ENCODE measurements at places on chromosomes 3 and 15.
A peak's percentile ranks its signal among the peaks of the same experiment; 100 is the strongest.

DNA sequence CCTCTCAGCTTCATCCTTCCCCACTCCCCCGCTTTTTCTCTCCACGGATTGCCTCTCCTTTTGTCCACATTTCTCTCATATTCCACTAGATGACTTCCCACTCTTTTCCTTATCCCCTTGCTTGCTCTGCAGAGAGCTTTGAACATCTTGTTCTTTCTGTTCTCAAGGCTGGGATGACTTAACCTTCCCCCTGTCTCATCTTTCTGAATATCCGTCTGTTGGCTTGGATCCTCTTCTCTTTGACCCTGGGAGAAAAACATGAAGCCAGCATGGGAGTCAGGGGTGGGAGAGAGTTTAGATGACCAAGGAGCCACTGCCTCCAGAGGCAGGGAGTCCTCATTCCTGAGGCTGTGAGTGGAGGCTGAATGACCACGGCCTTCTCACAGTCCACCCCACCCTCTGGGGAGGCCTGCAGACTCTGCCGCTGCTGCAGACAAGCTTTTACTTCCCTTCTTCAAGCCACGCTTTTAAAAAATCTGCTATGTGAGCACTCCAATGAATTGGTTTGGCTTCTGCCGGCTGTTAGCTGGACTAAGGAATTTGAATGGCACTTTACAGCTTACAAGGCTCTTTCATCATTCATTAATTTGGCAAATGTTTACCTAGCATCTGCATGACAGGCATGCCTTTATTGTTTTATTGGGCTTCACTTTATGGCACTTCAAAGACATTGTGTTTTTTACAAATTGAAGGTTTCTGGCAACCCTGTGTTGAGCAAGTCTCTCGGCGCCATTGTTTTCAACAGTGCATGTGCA, 111.6 kb upstream of the SLC6A6 start:
- DNase-seq: no peak

DNA sequence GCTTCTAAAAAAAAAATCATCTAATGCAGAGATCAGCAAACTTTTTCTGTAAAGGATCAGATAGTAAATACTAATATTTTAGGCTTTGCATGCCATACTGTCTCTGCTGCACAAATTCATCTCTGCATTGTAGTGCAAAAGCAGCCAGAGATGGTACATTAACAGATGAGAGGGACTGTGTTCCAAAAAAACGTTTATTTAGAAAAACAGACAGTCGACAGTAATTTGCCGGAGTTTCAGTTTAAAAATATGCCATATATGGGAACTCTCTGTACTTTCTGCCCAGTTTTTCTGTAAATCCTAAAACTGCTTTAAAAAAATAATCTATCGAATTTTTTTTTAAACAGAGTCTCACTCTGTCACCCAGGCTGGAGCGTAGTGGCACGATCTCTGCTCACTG, 14.3 kb downstream of the MINDY2 start:
- no peak for DNase-seq

DNA sequence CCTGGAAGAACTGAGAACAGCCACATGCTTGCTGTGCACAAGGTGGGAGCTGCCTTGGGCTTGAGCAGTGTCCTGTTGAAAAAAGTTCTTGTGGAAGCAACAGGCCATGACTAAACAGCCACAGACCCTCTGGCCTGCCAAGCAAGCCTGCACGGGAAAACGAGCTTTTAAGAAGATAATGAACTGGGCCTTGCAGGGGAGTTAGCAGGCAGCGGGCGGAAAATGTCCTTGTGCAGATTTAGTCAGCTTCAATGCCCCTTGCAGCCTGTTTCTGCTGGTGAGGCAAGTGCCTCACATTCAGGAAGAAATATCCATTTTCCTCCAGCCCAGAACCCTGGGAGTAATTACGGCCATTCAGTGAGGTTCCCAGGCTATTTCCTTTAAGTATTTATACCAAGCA, 126.2 kb upstream of the KLHL25 start:
- no peak for DNase-seq

DNA sequence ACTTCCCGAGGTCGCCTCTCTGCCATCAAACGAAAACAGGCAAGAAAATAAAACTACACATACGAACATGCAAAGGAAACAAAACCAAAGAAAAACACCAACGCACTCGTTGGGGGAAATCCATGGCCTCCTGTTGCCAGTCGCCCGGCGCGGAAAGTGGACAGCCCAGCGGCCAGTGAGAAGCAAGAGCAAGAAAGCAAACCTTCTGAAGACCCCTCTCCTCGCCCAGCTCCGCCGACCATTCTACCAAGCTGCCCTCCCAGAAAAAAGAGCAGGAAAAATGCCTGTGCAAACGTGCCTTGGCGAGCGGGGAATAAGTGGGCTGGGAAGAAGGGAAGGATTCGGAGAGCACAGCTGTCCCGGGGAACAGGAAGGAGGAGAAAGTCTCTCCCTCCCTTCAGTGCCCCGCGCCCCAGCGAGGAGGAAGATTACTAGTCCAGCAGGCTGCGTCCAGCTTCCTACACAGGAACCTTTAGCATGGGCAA, 802 bp upstream of the NECTIN3 start:
- DNase-seq: no peak

DNA sequence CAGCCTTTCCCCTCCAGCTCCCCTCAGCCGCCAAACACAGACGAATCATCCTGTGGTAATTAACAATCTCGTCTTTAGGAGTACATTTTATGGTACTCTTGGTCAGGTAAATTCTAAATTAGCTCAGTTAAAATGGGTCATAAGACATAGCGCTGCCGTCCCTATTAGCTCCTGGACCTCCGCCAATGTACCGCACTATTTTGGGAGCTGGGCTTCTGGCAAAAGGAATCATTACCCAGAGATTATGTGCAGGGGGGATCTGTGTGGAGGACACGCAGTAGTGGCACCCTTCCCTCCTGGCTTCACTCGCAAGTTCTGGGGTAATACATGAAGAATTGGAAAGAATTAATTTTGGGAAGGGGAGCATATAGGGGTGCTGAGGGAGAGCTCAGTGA, 68.6 kb upstream of the ONECUT1 start:
- DNase-seq: no peak

GRCh38 chr3:100902572-100902971, 90.6 kb downstream of the ABI3BP start:
- no peak for DNase-seq

DNA sequence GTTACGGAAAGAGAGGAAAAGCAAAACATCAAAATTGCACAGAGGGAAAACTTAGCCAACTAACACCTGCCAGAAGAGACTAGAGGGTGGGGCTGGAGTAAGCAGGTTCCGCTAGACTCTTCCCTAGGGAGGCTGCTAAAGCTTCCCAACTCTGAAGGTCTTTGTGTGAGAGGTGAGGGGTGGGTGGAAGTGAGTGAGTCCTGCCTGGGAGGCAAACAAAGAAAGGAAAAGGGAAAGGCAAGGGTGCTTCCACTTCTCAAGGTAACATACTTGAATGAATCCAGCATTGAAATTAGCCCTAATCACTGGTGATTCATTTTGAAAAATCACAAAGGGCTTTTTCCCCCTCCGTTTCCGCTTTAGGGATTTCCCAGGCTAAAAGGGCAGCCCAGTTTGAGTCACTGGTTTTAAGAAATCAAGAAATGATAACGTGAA, 220.5 kb upstream of the ADAMTS9 start:
- DNase-seq: no peak

GRCh38 chr3:78812166-78812565, 955.6 kb downstream of the ROBO1 start:
- DNase-seq: no peak

DNA sequence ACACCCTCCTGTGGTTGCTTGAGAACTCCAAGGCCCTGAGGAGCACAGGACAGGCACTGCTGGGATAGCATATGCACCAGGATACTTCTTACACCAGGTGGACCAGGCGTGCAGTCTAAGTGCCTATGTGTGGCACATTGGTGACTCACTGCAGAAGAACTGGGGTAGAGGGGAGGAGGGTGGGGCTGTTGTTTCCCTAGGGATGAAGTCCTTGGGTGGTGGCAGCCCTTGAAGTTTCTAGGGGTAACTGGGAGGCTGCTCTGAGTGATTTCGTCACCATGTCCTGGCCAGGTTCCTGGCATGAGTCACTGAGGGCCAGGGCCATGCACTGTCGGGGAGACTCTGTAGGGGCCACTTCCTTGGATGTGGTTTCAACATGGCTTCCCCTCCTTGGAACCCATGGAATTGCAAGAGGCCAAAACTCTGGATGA, 15.9 kb downstream of the MYZAP start:
- DNase-seq: no peak

GRCh38 chr3:176055836-176056235, 1141.4 kb downstream of the TBL1XR1 start:
- DNase-seq: no peak

DNA sequence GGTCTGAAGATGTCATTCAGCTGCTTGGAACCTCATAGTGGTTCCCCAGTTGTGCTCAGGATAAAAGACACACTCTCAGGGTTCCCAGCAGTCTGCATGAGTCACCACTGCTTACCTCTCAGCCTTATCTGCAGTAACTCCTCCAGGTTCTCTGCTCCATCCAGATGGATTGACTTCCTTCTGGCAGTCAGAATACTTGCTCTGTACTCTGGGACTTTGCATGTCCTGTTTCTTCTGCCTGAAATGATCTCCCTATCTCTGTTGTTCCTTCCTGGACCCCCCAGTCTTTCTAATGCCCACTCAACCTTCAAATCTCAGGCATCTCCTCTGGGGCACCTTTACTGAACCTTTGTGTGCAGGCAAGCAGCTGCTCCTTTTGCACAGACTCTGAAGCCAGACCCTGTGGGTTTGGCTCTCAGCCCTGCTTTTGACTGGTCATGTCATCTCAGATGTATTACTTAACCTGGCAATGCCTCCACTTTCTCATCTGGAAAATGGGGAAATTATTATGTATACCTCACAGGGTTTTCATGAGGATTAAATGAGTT, 38.4 kb downstream of the ITPR1 start:
- no peak for DNase-seq

GRCh38 chr3:164467007-164467406, 611.3 kb downstream of the SI start:
- no peak for DNase-seq

DNA sequence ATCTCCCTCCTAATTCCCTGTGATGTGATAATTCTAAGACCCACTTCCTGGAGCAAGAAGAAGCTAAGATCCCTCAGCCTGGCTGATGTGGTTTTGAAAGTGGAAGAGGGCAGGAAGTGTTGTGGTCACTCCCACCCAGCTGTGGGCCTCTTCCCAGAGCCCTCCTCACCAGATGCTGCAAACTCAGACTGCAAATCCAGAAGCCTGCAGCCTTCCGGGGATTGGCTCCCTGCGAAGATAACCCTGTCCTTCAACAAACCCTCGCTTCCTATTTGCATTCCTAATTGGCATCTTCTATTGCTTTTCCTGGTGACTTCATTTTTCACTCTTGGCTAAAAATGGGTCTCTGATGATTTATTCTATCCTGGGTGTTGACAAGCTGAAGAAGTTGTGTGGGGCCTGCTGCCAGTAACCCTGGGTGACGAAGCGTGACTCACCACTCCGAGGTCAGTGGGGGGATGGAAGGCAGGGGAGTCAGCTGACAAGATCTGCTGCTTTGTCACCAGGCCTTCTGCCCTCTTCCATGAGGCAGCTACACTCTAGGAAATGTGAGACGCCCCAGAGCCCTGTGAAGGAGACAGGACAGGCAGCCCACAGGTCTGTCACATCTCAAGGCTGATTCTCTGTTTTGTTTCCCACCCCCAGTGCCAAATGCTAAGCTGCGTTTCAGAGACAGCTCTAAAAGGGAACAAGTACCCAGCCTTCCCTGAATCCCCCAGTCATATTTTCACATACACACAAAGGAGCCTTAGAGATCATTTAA, 99.7 kb upstream of the LIPC start:
- peak; percentile 15 for DNase-seq

GRCh38 chr3:12194209-12194608, 35.5 kb upstream of the TIMP4 start:
- DNase-seq: no peak

- no peak for DNase-seq
Observed at GRCh38 chr15:50017522-50017921, 101.5 kb downstream of the ATP8B4 start.

- DNase-seq: peak; percentile 47
Observed at GRCh38 chr3:120908030-120908794, at the start of gene STXBP5L. Gene STXBP5L, plus strand, starts transcription at chr3:120908205. Its CDS starts 1,374 bp downstream, at chr3:120909579.
